ENCODE measurements at places on chromosomes 3 and 15.

DNA sequence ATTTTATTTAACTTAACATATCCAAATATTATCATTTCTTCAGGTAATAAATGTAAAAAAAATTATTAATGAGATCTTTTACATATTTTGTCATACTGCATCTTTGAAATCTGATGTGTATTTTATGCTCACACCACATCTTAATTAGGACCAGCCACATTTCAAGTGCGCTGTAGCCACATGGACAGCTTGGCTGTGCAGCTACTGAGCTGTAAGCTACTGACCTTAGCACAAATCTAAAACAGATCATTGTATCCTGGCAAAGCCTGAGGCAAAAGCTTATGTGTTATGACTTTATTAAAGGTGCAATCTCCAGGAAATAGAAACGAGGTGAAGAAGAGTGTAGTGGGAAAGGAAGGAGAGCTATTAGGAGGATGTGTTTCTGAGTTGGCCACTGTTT lies 126.7 kb upstream of the UBE2E2 start:
- no peak for DNase-seq

DNA sequence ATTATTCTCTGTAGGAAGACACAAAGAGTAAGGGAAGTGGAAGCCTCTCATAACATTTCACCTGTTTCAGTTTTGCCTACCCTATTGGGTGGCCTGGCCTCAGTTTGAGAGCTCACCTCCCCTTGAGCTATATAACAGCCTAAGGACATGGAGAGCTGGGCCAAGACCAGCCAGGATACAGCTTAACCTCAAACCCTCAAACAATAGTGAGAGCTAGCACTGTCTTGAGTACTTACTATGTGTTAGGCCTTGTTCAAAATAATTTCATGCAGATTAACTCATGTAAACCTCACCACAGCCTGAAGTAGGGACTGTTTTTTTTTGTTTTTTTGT lies 15.0 kb upstream of the TBL1XR1 start:
- DNase-seq = no peak

GRCh38 chr3:61803983-61804382 lies 242.6 kb downstream of the PTPRG start:
- no peak for DNase-seq

GRCh38 chr3:69248436-69248835 lies 126.0 kb upstream of the LMOD3 start:
- no peak for DNase-seq

- no peak for DNase-seq
These were observed 9.3 kb upstream of the BCL2L10 start for GRCh38 chr15:52121896-52122295.

- no peak for DNase-seq
These were observed 18.2 kb downstream of the APBA2 start for GRCh38 chr15:28904003-28904402.

GRCh38 chr15:91936182-91936775 lies 82.8 kb downstream of the SLCO3A1 start:
- no peak for DNase-seq

- DNase-seq = peak; percentile 17
These were observed 365.6 kb downstream of the MAGI1 start for GRCh38 chr3:65672871-65673815.

DNA sequence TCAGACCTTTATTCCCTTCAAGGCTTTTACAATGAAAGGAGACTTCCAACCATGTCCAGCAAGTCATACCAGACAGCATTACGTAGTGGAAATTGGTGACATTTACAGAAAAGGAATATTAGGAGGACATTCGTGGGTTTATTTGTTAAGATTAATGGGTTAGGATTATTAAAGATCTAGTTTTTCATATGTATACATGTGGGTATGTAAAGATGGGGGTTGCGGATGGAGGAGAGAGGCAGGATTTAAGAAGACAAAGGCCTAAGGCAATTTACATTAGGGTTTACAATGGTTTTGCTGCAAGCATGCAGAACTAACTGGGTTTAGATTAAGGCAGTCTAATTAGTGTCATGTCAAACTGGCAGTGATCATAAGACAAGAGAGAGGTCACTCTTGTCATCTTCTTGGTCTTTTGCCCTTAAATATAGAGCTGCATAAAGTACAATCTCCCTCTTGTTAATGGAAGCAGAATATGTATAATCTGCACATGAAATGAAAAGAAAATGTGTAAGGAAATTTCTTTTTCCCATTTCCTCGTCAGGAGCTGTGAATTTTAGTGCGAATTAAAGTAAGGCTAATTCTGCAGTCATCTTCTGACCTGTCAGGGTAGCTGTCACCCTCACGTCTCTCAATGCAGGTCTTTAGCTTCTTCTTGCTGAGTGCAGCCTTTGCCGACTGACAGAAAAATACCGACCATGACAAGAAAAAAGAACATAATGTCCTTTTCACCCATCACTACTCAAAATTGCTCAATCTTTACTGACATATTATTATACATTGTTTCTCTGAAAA lies 258.9 kb upstream of the MEIS2 start:
- no peak for DNase-seq

DNA sequence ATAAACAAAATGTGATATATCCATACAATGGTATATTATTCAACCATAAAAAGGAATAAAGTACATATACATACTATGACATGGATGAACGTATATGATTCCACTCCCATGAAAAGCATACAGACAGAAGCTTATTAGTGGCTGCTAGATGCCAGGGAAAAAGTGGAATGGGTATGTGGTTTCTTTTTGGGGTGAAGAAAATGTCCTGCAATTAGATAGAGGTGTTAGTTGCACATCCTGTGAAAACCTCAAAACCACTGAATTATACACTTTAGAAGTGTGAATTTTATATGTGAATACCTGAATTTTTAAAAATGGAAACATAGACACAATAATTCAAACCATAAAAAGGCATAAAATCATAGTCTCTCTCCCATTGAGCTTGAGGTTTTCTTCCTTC lies 11.2 kb downstream of the DENND6A start:
- no peak for DNase-seq

- no peak for DNase-seq
These were observed 53.6 kb downstream of the VGLL3 start for GRCh38 chr3:86937306-86937791.

GRCh38 chr3:17258823-17259436 lies 374.2 kb downstream of the PLCL2 start:
- DNase-seq = peak; percentile 20

DNA sequence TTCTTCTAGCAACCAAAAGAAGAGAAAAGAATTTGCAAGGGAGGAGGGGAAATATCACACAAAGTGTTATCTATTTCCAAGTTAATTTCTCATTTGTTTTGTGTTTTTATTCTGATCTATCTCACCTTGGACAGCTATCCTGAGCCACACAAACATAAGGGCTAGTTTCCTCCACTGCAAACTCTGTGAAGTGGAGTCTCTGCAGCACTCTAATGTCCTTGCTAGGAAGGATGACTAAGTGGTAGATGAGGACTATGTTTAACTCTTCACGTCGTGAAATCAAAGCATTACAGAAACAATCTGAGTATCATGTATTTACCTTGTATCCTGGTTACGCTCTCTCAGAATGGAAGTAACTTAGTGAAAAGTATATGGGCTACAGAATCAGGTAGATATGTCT lies 33.9 kb upstream of the CHRM5 start:
- peak; percentile 53 for DNase-seq

GRCh38 chr15:63357061-63357460 lies 24.6 kb downstream of the CA12 start:
- no peak for DNase-seq

GRCh38 chr3:172137287-172138192 lies 98.2 kb downstream of the FNDC3B start:
- no peak for DNase-seq

DNA sequence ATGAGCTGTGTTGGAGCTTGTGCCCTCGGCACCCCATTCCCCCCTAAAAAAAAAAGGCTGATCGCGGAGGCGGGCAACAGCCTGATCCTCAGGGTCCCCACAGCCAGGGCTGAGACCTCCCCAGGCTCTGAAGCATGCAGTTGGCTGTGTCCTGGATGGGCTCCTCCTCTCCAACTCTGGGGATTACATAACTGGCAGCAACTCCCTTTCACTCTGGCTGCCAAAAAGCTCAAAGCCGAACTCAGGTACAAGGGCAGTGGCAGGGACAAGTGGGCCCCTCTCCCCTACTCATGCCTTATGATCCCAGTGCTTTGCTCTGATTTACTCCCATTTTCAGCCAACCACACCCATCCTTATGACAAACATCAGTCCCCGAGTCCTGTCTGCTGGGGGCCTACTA lies 18.3 kb downstream of the TPRA1 start:
- DNase-seq = no peak

DNA sequence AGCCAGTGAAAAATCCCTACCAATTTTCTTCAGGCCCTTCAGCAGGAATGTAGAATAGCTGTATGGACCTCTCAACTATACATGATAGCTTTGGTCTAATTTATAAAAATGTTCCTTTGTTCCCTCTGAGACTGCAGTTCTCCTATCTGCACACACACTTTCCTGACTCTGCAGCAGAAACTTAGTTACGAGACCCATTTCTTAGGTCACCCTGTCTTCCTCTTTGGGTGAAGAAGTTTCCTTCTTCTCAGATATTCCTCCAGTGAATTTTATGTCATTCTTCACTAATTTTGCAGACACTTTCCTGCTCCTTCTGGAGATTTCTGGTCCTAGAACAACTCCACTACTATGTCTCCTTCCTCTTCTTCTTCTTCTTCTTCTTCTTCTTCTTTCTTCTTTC lies 42.6 kb downstream of the CD200R1L start:
- DNase-seq = no peak

DNA sequence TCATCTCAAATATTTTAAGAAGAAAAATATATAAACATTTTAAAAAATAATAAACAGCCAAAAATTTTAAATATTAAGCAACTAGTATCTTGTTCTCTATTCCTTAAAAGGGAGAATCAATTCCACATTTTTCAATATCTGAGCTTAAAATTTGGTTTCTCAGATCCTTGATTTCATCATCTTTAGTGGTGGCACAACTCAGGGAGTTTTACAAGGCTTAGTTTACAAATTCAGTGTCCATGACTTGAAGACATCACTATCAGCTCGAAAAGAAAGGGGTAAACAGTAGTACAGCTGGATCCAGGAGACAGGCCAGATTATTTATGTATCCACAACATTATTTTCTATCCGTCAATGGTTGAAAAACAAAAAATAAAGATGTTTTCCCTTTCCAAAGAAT lies 11.6 kb downstream of the IGF2BP2 start:
- no peak for DNase-seq

DNA sequence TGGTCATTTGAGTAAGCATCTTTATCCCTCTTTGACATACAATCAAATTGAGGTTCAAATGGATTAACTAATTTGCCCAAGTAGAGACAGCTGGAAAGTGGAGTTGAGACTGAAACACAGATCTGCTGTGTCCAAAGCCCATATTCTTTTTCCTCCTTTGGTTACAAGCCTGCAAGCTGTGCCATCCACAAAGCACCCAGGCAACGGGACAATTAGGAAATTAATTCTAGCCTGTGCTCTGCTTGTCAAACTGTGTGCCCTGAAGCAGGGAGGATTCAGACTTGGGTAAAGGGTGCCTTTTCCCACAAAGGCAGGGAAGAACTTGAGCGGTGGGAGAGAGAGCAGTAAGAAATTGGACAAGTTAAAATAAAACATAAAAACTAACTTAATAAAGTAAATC lies 127.9 kb downstream of the DTWD1 start:
- no peak for DNase-seq

DNA sequence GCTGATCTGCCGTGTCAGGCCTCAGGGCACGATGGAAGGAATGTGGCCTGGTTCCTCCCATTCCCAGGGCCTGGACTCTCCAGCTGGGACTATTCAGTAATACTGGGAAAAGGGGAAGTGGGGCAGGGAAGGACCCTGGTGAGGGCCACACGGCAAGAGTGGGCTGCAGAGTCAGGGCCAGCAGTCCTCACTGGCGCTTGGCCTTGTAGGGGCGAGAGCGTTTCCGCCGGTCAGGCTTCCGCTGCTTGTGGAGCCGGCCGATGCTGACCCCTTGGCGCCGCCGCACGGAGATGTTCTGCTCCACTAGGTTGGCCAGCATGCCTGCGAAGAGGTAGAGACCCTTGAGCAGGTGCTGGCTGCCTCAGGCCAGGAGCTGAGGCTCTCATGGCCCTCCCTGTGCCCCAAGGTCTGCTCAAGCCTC lies 42.8 kb downstream of the SEMA3G start:
- DNase-seq = no peak

DNA sequence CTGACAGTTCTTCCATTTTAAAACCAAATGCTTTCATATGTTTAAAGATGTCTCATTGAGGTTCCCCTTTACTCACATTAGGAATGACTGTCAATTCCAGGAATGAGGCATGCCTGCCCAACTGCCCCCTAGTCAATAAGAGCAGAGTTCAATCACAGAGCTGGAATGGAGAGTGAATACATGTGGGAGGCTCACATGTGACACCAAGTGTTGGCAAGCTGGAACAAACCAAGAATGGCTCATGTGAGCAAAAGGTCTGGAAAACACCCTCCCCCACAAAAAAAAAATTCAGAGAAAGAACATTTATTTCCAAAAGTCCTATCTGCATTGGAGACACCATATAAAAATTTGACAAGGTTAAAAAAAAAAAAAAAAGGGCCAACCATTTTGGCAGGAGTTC lies 3.7 kb downstream of the PBRM1 start:
- DNase-seq = no peak

GRCh38 chr15:57333487-57333886 lies 42.8 kb upstream of the CGNL1 start:
- no peak for DNase-seq

- no peak for DNase-seq
These were observed 34.4 kb downstream of the RARB start for GRCh38 chr3:25462495-25462894.

DNA sequence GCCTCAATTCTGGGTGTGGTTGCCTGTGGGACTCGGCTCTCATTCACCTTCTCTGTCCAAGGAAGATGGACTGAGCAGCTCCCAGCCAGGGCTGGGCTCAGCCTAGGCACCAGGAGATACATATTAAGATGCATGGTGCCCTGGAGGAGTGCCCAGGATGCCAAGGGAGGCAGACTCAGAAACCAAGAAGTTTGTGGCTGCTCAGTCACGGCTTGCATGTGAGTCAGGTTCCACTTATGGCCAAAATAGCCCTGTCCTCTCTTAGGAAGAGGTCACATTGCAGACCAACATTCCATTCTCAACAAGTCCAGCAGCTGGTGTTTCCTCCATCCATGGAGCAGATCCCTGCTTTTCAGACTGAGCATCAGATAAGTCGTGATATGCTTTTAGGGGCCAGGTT lies 21.8 kb downstream of the CDCP1 start:
- DNase-seq = no peak

GRCh38 chr15:56608140-56608778 lies 125.0 kb downstream of the ZNF280D start:
- DNase-seq = no peak

All from NCI-H510A treated with DMSO at 0.1 percent for 48 hours (cell line).